ENCODE measurements at places on chromosomes 16 and 17. TPM values are rescaled to one million over a fixed set of nuclear protein-coding genes. Genes with fewer than 3 reads are reported as not detected.

E4F1 gene
- total RNA-seq: 57.7 TPM

ANKS3 gene
- 22.6 TPM for total RNA-seq

MYLK3 gene
- under 0.01 TPM for total RNA-seq

- no peak for DNase-seq
Measured at GRCh38 chr16:79093554-79093967, 507.0 kb downstream of the MAF start.

- DNase-seq: no peak
Measured at GRCh38 chr16:81810894-81811538, 31.9 kb downstream of the PLCG2 start.

DNA sequence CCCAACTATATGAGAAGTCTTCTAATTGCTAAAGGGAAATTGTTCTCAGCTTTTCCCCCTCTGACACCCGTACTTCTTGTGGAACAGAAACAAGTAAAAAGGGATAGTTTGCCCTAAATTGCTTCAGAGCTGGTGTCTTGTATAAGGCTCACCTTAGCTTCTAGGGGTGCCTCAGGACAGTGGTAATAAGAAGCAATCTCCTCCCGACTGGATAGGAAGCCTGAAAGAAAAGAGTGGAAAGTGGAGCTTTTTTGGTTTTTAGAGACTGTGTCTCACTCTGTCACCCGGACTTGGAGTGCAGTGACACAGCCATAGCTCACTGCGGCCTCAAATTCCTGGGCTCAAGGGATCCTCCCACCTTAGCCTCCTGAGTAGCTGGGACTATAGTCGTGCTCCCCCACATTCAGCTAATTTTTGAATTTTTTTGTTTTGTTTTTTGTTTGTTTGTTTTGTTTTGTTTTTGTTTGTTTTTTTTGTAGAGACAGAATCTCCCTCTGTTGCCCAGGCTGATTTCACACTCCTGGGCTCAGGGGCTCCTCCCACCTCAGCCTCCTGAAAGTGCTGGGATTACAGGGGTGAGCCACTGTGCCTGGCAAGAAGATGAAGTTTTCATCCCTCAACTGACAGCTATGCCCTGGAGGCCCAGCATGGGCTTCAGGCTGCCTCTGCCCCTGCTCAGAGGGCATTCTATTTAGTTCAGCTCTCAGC is 3.4 kb downstream of the TAT start:
- no peak for DNase-seq

DNA sequence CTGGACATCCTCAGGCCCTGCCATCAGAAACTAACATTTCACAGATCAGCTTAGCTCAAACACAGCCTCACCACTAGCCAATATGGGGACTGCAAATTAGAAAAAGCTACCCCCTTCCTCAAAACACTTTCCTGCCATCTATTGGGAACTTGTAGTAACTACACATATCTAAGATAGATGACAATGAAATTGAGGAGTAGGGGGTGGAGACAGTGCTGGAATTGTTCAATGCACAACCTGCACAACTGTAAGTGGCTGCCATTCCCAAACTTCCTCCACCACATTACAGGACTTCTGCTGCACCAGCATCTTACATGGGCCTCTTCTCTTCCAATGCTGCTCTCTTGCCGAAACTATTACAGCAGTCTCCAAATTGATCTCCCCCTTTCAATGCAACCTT is 21.9 kb downstream of the AIPL1 start:
- peak; percentile 73 for DNase-seq

DNA sequence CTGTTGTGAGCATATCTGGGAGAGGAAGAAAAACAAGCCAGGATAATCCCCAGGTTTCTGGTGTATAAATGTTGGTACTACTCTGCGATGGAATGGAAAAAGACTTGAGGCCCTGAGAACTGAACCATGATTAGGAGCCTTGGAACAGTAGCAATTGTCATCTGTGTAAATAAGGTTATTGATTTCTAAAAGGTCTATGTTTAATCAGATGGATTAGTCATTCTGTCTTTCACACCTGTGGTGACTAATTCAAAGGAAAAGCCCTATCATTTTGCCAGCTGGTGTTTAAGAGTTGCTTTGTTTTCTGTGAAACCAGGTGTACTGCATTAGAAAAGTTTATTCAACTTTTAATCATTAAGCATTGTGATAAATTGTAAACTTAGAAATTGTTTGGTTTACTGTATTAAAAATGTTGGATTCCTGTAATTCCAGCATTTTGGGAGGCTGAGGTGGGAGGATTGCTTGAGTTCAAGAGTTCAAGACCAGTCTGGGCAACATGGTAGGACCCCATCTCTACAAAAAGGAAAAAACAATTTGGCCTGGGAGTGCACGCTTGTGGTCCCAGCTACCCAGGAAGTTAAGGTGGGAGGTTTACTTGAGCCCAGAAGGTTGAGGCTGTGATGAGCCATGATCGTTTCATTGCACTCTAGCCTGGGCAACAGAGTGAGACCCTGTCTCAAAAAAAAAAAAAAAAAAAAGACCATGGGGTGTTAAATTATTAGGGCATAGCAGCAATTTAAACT is 29.0 kb upstream of the KPNB1 start:
- peak; percentile 55 for DNase-seq
